NCI-H1436 treated with DMSO at 0.1 percent for 48 hours (cell line): ENCODE measurements at places on chromosomes 16 and 17.

DNA sequence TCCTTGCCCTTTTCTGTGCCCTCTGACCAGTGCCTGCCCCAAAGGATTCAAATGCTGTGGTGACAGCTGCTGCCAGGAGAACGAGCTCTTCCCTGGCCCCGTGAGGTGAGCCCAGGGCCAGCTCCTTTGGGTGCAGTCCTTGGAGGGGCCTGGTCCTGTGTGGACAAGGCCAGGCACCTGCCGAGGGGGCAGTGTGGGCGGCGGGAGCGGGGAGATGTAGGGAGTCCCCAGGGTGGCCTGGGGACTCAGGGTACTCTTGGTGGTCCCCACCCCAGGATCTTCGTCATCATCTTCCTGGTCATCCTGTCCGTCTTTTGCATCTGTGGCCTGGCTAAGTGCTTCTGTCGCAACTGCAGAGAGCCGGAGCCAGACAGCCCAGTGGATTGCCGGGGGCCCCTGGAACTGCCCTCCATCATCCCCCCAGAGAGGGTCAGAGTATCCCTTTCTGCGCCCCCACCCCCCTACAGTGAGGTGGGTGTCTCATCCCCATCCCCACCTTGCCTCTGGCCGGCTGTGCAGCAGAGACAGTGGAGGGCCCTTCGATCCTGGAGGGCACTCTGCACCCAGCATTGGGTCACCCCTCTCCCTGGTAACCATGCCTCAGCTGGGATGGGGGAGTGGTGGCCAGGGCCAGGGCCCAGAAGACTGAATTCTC, 4.4 kb downstream of the TMEM92 start:
- no peak for DNase-seq

- no peak for DNase-seq
Measured at GRCh38 chr16:11014136-11014535, 69.8 kb downstream of the CLEC16A start.

GRCh38 chr16:14304891-14305460, 233.9 kb downstream of the MRTFB start:
- DNase-seq: no peak

DNA sequence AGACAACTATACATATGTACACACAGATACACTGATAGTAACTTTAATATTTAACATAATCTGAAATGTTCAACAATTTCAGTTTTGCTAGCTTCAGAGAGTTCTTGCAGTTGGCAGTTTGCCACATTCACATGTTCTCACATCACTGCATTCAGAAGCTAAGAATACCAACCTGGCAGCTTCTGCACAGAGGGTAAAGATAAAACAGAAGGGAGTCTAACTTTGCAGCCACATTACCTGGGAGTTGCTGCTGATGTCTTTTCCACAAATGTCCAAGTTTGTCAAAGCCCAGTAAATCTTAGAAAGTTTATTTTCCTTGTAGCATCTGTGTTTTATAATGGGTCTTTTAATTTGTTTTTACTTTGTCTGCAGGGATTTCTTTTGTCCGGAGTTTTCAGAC, 332.0 kb downstream of the BCAS3 start:
- no peak for DNase-seq

DNA sequence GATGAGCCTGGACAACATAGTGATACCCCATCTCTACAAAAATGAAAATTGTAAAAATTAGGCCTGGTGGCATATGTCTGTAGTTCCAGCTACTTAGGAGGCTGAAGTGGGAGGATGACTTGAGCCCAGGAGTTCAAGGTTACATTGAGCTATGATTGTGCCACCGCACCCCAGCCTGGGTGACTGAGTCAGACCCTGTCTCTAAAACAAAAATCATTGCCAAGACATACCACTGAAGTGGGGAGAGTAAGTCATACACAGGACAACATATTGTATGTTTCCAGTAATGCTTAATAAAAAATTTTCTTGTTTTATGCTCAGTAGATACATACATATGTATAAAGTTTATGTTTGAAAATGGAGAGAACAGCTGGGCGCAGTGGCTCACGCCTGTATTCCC, 39.2 kb downstream of the NDE1 start:
- DNase-seq: no peak

DNA sequence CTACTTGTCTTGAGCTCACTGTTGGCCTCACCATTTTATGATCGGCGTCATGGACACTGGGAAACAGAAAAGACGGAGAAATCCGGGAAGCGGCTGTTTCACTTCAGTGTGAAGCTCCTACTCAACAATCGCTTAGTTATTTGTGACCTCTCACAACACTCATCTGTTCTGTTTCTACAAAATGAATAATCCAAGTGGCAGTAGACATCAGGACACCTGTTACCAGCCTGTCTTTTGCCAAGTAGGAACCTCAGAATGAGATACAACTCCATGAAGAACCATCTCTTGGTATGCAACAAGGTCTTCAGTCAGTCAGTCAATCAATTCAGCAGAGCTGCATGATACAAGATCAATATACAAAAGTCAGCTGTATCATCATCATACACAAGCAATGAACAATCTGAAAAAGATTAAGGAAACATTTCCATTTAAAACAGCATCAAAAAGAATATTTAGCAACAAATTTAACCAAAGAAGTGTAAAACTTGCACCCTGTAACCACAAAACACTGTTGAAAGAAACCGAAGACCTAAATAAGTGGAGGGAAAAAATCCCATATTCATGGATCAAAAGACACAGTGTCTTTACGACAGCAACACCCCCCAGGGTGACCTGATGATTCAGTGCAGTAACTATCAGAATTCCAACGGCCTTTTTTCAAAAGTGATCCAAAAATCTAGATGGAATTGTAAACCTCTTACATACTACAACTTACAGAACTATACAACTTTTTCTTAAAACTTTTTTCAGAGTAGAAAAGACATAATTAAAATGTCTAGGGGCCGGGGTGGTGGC, 63.4 kb downstream of the ANKRD11 start:
- DNase-seq: no peak

DNA sequence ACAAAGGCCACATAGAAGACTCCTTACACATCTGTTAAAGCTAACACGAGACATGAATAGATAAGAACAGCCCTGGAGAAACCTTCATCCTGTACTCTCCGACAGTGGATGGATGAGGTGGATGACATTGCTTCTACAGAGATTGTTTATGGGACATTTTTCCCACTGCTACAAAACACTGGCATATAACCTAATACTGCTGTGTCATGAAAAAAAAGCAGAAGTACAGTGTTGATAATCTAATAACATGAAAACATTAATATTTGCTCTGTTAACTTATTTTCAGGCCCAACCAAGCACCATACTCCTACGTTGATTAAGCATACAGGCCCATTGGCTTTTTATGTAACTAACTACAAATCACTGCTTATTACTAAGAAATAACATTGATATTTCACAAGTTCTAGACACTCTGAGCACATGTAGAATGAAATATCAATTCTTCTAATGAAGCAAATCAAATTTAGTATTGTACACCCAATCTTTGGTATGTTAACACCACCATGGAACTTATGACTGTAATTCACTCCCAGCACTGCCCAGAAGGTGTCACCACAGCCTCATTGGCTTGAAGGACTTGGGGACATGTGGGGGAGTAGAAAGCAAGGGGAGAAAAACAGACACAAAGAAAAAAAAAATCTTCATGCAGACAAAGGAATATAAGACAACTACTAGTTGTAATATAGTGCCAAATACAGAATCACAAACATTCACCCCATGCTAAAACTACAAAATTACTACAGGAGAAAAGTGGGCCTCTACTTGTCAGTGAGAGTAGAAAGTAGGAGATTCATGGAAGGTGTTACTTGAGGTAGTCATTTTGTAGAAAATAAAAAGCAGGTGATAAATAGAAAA, 330.0 kb upstream of the PMFBP1 start:
- DNase-seq: peak; percentile 9

- no peak for DNase-seq
Measured at GRCh38 chr16:13886608-13887007, 33.3 kb upstream of the ERCC4 start.

DNA sequence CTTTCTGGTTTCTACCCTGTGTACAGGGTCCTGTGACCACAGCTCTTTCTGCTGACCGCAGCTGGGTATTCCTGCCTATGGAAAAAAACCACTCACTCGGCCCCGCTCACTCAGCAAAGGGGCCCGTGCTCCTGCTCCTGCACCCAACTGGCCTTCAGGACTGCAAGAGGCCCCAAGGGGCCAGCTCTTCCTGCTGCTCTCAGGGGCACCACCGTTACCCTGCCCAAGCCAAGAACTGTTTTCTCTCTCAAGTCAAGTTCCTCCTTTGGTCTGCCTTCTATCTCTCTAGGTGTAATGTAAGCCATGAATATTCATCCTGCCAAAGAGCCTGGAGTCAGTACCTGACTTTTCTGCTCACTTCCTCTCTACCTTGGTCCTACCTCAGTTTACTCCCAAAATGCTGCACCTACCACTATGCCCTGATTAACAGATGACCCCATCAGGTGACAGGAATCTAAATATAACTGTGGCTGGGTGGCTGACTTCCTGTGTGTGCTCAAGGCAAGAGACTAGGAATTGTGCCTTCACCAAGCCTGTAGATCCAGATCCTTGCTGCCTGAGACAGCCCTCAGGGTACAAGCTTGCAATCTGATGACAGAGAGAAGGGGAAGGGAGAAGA, 20.4 kb upstream of the SCIMP start:
- DNase-seq: no peak

- DNase-seq: no peak
Measured at GRCh38 chr16:79598348-79599181, 2.0 kb downstream of the MAF start.

DNA sequence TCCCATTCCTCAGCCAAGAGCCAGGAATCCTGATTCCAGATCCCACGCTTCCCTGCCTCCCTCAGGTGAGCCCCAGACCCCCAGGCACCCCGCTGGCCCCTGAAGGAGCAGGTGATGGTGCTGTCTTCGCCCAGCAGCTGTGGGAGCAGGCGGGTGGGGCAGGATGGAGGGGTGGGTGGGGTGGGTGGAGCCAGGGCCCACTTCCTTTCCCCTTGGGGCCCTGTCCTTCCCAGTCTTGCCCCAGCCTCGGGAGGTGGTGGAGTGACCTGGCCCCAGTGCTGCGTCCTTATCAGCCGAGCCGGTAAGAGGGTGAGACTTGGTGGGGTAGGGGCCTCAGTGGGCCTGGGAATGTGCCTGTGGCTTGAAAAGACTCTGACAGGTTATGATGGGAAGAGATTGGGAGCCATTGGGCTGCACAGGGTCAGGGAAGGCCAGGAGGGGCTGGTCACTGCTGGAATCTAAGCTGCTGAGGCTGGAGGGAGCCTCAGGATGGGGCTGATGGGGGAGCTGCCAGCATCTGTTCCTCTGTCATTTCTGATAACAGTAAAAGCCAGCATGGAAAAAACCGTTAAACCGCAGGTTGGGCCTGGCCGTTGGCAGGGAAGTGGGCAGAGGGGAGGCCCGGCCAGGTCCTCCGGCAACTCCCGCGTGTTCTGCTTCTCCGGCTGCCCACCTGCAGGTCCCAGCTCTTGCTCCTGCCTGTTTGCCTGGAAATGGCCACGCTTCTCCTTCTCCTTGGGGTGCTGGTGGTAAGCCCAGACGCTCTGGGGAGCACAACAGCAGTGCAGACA, at the start of gene SPN:
Gene SPN (plus strand): TSS at position 232 of the 791 bp plus-strand sequence. CDS start 482 bp downstream, at position 714.
- no peak for DNase-seq

DNA sequence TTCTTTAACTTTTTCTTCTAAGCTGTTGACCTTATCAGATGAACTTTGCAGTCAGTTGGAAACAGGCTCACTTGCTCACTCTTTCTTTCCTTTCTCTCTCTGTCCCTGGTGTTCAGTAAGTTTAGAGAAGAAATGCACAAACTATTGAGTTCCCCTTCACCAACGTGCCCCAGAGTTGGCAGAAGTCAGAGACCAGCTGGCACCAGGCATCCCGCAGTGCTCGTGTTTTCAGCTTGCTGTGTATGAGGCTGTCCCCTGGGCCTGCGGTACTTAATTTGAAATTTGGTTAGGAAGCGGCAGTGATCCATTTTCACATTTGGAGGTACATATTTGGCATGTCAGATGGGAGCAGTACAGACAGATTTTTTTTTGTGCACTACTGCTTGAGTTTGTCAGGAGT, 258.6 kb downstream of the SNX29 start:
- no peak for DNase-seq

GRCh38 chr16:31108794-31109558, 790 bp downstream of the BCKDK start:
- DNase-seq: no peak
